ENCODE measurements at places on chromosomes 16 and 17.

DNA sequence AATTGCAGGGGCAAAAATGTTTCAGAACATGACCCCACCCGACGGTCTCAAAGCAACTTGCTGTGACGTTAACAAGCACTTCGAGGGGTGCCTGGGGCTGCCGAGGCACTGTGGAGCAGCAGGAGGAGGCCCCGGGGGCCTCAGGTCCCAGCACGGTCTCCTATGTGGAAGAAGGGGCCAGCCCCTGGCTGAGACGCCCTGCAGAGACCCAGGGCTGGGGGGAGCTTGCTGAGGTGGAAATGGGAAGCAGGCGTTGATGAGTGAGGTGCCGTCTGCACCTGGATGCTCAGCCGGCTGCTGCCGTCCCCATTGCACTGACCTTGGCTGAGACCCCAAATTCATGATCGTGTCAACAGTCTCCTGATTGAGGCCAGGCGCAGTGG, 46.5 kb downstream of the NT5M start:
- ATAC-seq: no peak

GRCh38 chr16:28257256-28257655, 35.1 kb upstream of the SBK1 start:
- ATAC-seq: no peak

DNA sequence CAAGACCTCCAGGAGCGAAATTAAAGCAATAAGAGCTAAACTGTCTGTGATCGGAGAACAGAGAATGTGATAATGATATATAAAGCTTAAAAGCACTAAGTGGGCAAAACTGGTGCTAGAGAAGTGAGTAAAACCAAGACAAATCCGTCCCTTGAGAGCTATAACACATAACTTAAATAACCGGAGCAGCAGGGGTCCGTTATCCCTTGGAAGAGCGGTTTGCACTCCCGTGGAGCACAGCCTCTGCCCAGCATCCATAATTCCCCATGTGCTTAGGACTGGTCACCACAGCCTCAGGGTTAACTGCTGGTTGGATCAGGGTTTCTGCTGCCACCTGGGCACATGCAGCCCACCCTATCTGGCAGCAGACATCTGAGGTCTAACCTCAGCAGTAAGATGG, 489.0 kb downstream of the NPIPA7 start:
- ATAC-seq: no peak

GRCh38 chr17:56206351-56206750, 53.1 kb downstream of the ANKFN1 start:
- no peak for ATAC-seq

DNA sequence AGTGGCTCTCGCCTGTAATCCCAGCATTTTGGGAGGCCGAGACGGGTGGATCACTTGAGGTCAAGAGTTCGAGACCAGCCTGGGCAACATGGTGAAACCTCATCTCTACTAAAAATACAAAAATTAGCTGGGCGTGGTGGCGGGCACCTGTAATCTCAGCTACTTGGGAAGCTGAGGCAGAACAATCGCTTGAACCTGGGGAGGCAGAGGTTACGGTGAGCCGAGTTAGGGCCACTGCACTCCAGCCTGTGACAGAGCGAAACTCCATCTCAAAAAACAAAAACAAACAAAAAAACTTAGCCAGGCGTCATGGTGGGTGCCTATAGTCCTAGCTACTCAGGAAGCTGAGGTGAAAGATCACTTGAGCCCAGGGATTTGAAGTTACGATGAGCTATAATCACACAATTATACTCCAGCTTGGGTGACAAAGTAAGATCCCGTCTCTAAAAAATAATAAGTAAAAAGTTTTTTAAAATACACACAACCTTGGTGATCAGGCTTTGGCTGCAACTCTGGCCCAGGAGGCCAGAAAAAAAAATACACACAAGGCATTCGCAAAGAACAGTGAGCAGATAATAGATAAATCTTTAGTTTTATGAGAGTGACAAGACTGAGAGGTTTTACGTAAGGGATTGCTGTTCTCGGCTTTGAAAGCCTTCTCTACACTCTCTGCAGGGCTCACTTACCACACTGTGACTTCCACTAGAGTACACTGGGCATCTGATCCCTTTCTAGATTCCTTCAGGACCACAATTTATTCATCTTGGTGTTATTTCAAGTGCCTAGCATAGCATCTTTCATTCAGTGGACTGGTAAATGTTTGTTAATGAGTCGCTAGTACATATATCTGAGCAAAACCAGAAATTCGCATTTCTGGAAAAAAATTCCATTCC, 5.9 kb downstream of the GSPT1 start:
- no peak for ATAC-seq

- no peak for ATAC-seq
Observed at GRCh38 chr17:38912221-38912813, 13.1 kb upstream of the LASP1NB start.

DNA sequence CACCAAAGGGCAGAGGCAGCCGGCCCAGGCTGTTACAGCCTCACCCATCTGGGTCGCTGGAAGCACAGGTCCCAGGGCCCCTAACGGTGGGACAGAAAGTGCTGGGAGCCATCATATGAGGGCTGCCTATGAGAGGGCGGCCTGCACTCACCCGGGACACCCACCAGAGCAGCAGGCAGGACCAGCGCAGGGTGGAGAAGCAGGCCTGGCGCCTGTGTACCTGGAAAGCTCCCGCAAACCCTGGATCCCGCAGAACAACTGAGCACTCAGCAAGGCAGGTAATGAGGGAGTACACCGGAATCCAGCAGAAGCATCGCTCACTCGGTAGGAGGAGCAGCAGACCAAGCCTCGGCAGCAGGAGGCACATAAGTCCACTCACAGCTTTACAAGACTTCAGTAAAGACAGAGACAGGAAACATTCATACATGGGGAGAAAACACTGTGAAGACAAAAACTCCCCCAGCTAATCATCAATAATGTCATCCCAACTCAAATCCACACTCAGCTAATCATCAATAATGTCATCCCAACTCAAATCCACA, 31.5 kb upstream of the C16orf95 start:
- no peak for ATAC-seq

DNA sequence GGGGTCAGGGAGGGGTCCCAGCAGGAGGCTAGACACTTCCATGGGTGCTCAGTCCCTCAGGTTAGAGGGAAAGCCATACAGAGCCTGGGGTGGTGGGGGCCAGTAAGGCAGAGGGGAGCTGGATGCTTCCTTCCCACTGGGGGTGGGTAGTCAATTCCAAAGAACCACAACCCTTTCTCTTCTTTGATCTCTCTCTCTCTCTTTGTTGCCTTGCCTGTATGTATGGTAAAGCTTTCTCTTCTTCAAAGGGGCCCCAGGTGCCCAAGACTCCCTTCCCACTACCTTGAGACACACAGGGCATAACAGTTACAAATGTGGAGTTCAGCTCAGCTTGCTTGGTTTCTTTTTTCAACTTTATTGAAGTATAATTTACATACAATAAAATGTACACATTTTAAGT, 30.5 kb upstream of the C1QL1 start:
- no peak for ATAC-seq

DNA sequence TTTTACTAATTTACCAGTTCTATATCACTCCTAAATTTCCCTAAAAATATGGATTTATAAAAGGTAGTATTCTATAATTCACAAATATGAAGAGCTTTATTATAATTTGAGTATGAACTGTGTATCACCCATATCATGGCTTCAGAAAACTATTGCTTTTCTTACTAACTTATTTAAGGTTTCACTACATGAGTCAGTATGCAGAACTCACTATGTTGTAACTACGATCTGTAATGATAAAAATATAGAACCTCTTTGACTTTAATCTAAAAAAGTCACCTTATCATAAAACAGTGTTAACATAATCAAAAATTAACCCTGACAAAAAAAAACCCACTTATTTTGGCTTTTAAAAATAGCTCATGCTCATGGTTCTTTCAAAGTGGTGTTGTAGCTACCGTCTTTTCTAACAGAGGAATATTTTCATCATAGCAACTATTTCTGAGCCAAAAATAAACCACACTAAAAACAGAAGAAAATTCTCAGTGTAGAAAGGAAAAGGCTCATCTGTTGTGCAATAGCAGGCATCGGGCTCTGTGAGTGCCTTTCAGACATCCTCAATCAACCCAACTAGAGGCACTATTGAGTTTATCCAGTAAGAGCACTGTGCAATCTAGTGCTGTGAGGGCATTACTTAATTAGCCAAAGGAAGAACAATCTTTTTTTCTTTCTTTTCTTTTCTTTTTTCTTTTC, 42.1 kb downstream of the ITGAM start:
- peak; percentile 40 for ATAC-seq

DNA sequence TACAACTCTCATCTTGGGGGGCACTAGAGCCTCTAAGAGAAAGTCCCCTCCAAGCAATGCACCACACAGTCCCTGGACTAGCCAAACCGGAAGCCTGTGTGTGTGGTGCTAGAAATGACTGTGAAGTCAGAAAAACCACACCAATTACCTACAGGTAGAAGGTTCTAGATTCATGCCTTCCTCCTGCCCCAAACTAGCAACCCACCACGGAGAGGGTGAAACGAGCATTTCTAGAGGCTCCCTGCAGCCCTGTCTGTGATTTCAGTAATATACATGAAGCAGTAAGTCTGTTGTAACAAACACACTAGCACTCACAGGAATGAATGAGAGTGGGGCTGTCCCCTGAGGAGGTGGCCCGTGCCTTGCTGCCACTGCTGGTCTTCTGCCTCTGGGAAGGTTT, 13.6 kb downstream of the ZFHX3 start:
- no peak for ATAC-seq

- peak; percentile 70 for ATAC-seq
Observed at GRCh38 chr16:85924675-85925074, 25.7 kb downstream of the IRF8 start.

DNA sequence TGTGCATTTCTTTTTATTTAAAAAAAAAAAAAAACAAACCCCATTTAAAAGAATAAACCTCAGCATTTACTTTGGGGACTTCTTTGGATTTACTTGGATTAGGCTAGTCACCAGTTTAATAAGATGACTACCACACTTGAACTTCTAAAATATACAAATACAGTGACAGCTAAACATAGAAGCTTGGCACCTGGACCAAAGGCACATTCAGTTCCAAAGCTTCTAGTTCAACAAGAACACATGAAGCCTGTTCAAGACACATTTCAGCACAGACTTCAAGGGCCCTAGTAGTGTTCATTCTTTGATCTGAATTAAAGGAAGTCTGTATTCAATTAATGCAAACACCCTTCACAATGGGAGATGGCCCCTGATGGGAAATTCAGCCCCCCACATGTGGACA, 11.6 kb upstream of the ROGDI start:
- ATAC-seq: no peak

DNA sequence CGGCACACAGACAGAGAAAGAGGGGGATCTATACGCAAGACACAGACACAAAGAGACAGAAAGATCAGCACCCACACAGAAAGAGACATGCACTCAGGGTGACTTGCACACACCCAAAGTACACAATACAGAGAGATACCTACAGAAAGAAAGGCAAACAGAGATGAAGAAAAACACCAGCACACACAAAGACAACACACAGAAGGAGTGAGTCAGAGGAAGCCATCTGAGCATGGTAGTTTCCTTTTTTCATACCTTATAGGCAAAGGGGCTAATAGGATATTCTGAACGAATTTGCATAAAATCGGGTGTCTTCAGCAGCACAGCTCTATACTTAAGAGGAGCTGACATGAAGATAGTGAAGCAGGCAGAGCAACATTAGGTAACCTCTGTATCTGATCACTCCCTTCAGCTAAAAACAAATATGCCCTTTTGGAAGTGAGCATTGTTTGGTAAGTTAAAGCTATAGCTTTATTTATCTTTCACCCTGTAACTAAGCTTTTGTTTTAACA, 198.6 kb downstream of the AATF start:
- peak; percentile 43 for ATAC-seq

GRCh38 chr17:7207120-7208001, 12.3 kb downstream of the DLG4 start:
- ATAC-seq: no peak

DNA sequence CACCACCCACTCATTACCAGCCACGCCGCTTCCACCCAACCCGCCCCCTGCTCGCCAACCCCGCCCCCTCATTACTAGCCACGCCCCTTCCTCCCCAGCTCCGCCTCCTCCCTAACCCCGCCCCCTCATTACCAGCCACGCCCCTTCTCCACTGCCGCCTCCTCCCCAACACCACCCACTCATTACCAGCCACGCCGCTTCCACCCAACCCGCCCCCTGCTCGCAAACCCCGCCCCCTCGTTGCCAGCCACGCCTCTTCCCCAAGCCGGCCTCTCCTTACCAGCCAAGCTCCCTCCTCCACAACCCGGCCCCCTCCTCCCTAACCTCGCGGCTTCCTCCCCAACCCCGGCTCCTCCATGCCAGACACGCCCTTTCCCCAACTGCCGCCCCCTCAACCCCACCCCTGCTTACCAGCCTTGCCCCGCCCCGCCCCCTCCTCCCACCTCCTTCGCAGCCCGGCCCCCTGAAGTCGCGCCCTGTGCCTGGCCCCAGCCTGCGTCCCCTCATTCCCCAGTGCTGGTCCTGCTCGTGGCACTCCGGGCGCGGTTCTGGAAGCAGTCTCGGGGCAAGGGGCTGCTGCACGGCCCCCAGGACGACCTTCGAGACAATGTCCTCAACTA, 7.3 kb downstream of the SLC22A31 start:
- peak; percentile 55 for ATAC-seq

DNA sequence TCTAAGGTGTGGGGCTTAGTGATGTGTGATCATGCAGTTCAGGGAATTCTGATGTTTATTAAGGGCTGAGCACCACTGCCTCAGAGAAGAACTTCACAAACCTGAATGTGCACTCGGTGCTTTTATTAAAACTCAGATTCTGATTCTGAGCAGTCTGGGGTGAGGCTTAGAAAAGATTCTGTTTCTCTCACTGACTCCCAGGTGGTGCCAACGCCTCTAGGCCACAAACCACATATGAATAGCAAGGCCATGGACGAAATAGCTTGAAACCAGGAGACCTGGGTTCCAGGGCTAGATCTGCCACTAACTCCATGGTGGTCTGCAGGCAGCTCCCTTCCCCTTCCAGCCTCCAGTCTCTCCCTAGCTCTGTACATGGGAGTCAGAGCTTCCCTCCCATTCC, 169.1 kb downstream of the HS3ST3B1 start:
- ATAC-seq: no peak

DNA sequence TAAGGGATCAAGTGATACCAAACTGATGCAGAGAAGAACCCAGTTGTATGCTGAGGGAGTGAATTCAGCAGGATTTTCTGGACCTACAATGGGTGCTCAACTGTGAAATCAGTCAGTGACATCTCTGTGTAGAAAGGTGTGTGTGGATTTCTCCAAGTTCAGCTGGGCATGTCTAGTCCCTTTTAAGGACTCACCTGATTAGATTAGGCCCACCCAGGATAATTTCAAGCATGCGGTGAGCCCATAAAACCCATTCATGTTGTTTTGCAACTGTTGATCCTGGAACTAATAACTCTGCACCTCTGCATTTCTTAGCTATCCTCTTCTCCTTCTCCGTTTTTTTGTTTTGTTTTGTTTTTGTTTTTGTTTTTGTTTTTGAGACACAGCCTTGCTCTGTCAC, 35.1 kb upstream of the DNAJA2 start:
- ATAC-seq: no peak

Measured in activated T-helper 17 cell treated with anti-CD3 and anti-CD28 coated beads, Interleukin-2, amount 50 U/mL, for 72 hours (primary cell).